AG09309 (cell line): ENCODE measurements at places on chromosomes 7 and 10.

DNA sequence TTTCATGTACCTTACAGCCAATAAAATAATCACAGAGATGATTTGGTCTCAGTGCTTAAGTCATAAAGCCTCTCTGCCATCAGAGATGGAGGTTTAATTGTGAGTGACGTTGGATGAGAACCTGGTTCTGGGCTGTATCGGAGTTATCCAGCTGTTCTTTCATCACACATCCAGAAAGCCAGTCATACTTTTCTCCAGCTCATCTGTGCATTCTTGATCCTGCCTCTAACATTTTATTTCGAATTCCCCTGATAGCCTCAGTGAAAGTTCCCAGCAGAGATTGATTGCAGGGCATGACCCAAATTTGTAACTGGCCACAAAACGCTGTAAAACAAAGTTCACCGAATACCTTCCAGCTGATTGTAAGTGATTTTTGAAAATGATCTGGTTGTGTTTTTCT lies 212.6 kb upstream of the HABP2 start:
- DNase-seq: no peak

DNA sequence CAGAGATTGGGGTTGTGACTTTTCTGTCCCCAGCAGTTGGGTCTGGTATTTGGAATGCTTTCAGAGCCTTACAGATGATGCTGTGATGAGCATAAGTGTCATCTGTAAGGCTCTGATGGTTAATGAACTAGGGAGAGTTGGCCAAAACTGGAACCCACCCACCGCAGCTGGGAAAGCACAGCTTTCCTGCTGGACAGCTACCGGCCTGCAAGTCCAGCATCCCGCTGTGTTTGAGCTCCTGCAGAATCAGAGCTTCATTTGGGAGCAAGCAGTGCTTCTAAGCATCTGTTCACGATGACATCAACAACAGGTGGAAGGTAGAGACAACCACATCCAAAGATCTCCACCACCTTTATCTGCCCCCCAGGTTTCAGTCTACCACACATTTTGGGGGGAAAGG lies 11.7 kb downstream of the UCN3 start:
- no peak for DNase-seq

DNA sequence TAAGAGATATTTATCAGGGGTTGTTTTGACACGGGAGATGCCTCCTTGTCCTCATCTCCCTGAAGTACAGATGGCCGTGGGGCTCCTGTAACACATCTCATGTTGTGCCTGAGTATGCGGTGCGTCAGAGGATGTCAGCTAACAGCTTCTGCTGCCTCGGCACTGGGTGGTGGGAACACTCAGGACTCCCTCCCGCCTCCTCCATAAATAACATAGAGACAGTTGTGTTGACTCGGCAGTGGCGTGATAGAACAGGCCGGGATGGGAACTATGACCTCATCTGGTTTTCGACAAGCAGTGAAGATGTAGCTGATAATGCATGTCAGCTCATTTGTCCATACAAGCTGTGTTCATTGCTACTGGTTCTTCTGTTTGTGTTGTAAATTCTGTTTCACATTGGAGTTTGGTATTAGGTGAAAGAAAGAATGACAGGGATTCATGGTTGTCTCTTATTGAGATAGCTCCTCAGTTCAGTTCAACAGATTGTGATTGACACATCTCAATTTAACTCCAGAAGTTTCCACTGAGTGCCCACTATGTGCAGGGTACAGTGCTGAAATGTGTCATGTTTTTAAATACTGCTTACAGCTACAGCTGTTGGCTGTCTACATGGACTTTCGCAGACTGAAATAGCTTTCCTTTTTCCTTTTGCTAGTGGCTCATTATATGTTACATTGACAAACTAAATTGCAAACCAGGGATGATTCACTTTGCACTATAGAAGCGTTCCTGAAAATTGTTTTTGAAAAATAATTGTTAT lies 87.4 kb downstream of the CHN2 start:
- DNase-seq: no peak

GRCh38 chr7:39005036-39005435 lies 27.3 kb downstream of the POU6F2 start:
- no peak for DNase-seq

DNA sequence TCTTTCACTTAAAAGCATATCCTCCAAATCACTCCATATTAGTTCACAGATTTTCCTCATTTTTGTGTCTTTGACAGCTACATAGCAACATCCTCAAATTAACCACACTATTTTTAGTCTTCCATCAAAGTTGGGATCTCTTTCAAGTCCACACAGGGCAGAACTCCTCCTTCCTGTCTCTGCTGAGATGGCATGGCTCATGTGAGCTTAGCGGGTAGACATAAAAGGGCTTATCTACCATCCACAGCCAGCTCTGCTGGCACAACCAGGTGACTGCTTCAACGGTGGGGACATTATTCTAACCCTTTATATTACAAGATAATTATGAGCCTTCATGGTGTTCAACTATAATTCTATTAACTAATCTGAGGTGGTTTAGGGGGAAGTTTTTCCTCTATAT lies 35.5 kb downstream of the ICA1 start:
- no peak for DNase-seq
